ENCODE measurements at places on chromosomes 7 and 10.
A peak's percentile ranks its signal among the peaks of the same experiment; 100 is the strongest.

DNA sequence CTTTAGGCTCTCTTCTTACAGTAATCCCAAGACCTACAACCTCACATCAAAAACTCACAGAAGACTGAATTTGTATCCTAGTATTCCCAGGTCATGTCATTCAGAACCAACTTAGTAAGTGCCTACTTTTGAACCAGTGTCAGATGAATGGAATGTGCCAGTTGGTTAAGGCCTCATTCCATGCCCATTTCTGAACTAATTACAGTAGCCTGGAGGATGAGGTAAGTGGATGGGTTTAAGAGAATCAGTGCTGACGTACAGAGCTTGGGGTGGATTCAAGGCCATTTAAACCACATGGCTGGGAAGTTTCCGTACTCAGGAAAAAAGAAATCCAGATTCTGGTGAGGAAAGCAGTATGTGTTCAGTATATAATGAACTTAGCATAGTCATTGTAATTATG is 21.9 kb upstream of the FOXP2 start:
- DNase-seq, result peak; percentile 73

- no peak for DNase-seq
Observed at GRCh38 chr7:44284216-44284615, 41.2 kb downstream of the CAMK2B start.

DNA sequence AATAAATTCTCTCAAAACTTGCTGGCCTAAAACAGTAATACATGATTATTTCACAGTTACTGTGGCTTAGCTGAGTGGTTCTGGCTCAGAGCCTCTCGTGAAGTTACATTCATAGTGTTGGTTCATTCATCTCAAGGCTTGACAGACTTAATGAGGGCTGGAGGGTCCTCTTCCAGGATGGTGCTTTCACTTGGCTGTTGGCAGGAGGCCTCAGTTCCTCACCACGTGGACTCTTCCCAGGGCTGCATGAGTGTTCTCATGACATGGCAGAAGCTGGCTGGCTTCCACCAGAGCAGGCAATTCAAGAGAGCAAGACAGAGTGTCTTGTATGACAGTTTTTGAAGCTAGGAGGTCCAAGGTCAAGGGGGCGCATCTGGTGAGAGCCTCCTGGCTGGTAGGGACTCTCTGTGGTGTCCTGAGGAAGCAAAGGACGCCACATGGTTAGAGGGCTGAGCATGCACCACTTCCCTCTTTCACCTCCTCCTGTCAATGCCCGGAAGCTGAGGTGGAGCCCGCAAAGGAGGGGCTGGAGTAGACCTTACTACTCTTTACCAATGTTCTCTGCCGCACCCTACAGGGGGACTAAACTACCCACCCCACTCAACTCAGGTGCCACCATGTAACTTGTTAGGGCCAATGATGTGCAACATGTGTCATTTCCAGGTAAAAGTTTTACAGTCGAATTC is 58.2 kb upstream of the YAE1 start:
- peak; percentile 59 for DNase-seq

DNA sequence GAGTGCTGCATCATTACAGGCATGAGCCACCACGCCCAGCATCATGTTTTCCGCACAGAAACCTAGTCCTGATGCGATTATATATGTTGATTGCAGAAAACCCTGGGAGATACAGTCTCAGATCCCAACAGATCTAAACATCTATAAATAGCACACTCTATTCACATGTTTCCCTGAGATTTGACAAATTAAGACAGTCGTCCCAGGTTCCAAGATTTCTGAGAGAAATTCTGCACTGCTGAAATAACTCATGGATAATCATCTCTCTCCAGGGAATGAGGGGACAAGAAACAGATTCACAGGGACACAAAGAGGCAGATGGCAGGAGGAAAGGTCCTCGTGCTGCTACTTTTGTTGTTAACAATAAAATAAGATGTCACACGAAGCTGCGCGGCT is 393.1 kb upstream of the CELF2 start:
- no peak for DNase-seq

- DNase-seq, result no peak
Observed at GRCh38 chr7:83701736-83702135, 52.8 kb upstream of the SEMA3E start.

DNA sequence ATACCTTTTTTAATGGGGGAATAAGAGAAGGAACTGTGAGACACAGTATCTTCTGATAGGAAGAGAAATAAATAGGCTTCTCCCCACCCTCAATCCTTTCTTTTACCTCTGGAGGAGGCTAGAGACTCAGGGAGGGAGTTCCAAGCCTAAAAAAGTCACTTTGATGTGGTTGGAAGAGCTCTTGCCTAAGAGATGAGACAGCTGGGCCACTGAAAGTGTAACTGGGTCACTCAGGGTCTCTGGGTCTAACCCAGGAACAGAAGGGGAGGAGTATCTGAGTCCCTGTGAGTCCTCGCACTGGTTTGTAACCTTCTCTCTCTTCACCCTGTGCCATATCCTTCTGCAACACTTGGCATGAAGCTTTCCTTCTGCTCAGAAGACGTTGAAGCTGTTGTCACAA is 222.9 kb upstream of the AGK start:
- DNase-seq, result no peak

- no peak for DNase-seq
Observed at GRCh38 chr7:34077168-34077567, 171.8 kb downstream of the BMPER start.

- no peak for DNase-seq
Observed at GRCh38 chr10:80461208-80462183, 7.4 kb downstream of the TSPAN14 start.

GRCh38 chr7:41085244-41085643 is 617.6 kb downstream of the INHBA start:
- DNase-seq, result peak; percentile 75
